ENCODE measurements at places on chromosomes 13 and 19.

DNA sequence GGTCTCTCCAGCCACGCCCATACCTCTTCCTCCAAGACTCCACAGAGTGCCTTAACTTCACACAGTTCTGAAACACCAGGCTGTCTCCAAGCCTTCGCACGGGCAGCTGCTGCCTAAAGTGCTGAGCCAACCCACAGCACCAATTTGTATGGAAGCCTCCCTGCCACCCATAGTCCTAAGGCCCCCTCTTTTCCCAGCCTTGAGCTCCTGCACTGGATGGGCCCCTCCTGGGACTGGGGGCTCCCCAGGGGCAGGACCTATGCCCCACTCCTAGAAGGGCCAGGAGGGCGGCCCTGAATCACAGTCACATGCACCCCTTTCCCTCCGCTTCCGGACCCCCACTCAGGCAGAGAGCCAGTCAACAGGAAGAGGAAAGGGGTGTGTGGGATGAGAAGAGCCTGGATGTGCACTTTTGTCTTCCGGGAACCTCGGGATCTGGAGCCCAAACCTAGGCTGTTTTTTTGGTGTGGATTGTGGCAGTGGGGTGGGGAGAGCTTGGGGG is 5.1 kb upstream of the FCER2 start:
- no peak for DNase-seq

DNA sequence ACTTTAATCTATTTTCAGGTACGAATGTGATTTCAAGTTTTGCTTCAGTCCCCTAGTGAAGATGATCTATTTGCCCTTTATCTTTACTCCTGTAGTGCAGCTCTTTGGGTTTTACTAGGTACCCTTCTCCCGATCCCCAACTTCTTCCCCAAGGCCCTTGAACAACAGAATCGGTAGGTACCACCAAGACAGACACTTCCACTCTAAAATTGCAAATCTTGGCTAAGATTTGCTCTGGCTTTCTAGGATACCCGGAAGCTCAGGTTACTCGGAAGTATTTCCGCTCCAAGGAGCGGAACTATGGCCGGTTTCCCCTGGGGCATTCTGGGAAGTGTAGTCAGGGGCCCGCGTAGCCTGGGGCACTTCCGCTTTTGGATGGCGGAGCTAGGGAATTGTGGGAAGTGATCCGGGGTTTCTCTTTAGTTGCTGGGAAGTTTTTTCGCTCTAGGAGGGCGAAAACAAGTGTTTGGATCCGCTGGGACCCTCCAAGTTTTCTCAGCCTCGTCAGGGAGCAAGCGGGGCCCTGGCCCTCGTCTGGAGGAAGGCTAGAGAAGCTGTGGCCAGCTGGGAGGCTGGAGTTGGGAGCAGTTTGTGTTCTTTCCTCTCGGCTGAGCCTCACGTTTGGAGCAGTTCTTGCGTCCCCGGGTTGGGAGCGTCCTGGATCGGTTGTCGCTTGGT is 5.1 kb upstream of the ZNF227 start:
- DNase-seq: peak; percentile 81

GRCh38 chr13:92463134-92463533 is 763.5 kb upstream of the GPC6 start:
- no peak for DNase-seq

DNA sequence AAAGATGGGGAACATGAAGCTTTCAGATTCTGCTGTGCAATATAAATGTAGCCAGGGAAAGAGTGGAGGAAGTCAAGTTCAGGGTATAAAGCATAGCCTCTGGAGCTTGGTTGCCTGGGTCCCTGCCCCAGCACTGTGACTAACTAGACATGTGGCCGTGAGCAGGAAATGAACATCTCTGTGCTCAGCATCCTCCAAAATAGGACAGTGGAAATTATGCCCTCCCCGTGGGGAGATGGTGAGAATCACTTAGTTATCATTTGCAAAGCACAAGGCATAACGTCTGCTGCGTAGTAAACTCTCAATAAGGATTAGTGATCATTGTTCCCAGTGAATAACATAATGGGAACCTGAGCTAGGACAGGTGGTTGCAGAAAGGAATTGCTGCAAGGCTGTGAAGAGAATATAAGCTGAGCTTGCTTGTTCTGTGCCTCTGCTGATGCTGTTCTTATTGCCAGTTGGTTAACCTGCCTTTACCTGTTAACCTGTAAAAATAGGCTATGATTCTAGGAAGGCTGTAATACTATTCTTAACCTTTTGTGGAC is 441.0 kb downstream of the COG6 start:
- DNase-seq: no peak

GRCh38 chr13:50077431-50077830 is 62.2 kb downstream of the KCNRG start:
- DNase-seq: no peak

- no peak for DNase-seq
These were observed 3.8 kb downstream of the MZF1 start for GRCh38 chr19:58569191-58569942.

DNA sequence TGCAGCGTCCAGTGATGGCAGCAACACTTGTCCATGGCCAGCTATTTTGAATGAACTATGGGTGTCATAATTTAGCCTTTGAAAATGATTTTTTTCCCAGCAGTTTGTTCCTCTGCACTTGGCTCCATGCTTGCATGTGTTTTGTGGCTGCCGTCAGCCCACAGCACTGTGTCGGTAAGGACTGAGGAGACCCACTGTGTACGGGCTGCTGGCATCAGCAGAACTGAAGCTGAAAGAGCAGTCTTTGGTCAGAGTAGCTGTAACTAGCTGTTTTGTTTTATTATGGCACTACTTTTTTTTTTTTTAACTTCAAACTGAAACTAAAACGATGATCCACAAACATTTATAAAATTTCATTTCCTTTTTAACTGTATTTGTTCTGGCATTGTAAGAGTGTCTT is 50.3 kb upstream of the TEX29 start:
- peak; percentile 26 for DNase-seq

GRCh38 chr13:26112843-26113242 is 61.0 kb upstream of the SHISA2 start:
- no peak for DNase-seq

- no peak for DNase-seq
These were observed 3.2 kb upstream of the PROZ start for GRCh38 chr13:113155201-113155600.

GRCh38 chr13:110408286-110408685 is 101.2 kb downstream of the COL4A2 start:
- no peak for DNase-seq

DNA sequence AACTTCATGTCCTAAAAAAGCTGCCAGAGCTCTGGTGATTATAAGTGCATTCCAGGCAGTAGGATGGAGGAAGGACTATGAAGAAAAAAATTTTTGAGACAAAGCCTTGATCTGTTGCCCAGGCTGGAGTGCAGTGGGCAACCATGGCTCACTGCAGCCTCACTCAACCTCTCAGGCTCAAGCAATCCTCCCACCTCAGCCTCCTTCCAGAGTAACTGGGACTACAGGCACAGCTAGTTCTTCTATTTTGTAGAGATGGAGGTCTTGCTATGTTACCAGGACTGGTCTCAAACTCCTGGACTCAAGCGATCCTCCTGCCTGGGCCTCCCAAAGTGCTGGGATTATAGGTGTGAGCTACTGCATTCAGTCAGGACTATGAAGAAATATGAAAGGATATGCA is 161.2 kb downstream of the IRS2 start:
- DNase-seq: no peak

DNA sequence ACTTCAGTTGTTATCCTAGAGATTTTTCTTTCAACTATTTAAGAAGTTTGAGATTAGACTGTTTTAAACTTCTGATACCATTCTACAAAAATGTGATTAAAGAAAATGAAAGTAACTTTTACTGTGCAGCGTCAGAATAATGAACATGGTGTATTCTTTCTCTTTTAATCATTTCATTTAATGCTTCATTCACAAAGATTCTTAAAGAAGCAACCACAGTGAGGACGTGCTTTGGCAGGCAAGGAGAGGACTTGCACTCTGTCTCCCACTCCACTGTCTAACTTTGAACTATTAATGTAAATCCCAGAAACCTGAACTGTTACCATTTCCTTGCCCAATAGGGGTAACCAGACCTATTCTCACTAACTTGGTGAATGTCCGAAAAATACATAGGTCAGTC is 137.0 kb downstream of the KCNRG start:
- DNase-seq: no peak

DNA sequence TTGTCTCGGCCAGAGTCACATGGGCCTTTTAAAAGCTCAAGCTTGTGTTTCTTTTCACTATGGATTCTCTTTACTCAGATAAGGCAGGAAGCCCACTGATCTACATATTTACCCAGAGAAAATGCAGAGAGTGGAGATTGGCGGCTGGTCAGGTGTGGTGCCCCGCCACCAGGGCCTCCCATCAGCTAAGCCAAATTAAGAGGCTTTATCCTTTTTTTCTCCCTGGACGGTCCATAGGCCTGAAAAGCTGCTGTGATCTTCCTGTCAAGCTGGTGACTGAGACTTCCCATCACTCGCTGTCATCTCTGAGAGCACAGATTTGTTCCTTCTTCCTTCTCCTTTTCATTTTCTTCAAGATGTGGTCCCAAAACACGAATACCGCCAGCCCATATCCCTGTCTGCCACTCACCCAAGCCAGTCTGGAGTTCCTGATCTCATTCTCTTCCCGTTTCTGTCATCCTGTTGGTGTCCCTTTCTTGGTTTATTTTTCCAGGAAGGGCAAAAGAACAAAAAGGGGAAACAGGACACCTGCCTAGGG is 1.9 kb downstream of the SAFB start:
- DNase-seq: no peak

GRCh38 chr13:33349288-33349985 is 63.9 kb upstream of the STARD13 start:
- no peak for DNase-seq

GRCh38 chr19:18202778-18203407 is 949 bp downstream of the RAB3A start:
- DNase-seq: no peak
